Chondrocyte (in vitro differentiated cells): ENCODE measurements at places on chromosomes 12 and 14.

GRCh38 chr12:95072900-95073697 is at the start of gene NR2C1:
TSS of gene NR2C1 (minus strand) at chr12:95073618. CDS start at chr12:95067384, 6,234 bp downstream.
- DNase-seq: peak; percentile 96

DNA sequence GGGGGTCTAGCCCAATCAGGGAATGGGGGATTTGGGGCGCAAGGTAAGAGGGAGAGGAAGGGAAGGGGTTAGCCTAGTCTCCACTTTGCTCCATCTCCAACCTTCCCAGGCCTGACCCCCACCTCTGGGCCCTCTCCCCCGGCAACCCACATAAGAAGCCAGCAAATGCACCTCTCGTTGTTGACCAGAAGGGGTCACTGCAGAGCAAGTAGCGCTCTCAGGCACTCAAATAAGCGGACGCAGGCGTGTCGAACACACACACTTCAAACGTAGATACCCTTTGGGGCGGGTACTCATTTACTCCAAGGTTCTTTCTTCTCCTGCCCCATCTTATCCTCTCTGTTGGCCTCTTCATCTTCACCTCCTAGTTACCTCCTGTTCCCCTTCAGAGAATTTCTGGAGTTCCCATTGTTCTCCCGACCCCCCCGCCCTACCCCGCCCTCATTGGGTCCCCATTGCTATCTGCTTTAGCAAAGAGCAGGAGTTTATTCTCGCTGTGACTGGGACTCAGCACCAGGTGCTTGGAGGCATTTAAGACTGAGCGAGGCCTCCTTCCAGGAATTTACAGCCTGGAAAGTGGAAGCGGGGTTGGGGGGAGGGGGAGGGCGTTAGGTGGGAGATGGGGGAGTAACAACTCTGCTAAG is 1.5 kb upstream of the SRRM4 start:
- DNase-seq: no peak

DNA sequence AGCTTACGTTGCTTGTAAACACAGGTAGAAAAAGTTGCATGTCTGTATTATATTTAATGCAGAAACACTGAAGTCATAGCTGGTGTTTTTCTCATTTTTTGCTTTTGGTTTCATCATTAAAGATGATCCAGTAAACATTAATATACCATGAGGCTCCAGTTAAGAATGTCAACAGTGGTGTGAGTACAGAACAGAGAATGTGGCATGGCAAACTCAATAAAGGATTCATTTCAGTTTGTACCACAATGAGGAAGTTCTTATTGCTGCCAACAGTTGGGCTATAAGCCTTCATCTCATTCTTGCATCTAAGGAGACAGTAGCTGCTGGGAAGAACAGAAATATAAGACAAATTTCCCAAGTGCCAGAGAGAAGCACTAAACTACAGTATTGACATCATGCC is 72.1 kb upstream of the ST8SIA1 start:
- no peak for DNase-seq

DNA sequence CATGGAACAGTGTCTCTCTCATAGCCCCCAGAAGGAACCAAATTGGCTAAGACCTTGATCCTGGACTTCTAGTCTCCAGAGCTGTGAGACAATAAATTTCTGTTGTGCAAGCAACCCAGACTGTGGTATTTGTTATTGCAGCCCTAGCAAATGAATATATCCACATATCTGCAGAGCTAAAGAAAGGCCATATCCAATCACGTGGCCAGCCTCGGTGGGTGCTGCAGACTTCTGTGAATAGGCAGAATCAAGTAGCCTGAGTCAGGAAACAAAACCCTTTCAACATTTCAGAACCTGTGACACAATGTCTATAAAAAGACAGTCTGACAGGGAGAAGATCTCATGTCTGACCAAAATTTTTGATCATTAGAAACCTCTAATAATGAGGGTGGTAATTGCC is 71.0 kb upstream of the CPM start:
- DNase-seq: no peak

DNA sequence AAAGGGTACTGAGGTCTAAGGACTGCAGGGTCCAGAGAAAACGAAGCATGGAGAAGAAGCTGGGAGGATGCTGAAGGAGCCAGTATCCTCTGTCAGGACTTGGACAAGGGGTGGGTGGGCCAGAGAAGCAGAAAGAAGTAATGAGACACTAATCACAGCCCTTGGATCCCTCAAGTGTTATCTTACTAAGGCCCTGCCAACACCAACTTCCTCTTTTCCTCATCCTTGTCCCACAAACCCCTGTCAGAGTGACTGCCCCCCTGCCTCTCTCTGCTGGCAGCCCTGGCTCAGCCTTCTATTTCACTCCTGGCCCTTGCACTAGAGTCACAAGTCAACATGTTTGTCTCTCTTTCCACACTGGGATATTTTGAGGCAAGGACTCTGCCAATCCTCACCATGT is 3.8 kb upstream of the ASIC1 start:
- peak; percentile 29 for DNase-seq

DNA sequence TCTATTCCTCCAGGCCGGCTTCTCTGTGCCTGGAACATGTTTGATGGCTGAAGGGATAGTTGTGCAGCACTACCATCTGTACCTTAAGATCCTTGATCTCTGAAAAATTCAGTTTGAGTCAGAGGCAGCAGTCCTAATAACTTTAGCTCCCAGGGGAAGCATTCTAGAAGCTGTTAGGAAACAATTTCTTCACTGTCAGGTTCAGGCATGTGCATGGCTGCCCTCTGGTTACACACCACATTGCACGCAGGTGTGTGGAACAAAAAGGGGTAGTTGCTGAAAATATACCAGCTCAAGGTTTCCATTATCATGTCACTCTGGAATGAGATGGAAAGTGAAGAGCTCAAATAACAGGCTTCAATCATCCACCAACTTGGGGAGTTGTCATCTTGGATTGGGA is 80.1 kb downstream of the CHST11 start:
- no peak for DNase-seq

- no peak for DNase-seq
These were observed 18.7 kb downstream of the IQSEC3 start for GRCh38 chr12:85191-85666.

DNA sequence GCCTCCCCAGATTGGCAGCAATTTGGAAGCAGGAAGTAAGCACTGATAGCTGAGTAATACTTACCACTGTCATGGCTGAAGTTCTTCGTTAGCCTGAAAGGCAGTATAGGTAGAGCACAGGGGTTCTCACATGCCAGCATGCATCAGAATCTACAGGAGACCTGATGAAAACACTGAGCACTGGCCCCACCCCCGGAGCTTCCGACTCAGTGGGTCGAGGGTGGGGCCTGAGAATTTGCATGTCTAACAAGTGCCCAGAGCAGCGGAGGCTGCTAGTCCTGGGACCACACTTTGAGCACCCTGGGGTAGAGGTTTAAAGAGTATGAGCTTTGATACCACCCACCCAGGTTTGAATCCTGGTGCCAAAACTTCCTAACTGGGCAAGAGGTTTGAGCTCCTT is 89.6 kb downstream of the FBXW8 start:
- no peak for DNase-seq

DNA sequence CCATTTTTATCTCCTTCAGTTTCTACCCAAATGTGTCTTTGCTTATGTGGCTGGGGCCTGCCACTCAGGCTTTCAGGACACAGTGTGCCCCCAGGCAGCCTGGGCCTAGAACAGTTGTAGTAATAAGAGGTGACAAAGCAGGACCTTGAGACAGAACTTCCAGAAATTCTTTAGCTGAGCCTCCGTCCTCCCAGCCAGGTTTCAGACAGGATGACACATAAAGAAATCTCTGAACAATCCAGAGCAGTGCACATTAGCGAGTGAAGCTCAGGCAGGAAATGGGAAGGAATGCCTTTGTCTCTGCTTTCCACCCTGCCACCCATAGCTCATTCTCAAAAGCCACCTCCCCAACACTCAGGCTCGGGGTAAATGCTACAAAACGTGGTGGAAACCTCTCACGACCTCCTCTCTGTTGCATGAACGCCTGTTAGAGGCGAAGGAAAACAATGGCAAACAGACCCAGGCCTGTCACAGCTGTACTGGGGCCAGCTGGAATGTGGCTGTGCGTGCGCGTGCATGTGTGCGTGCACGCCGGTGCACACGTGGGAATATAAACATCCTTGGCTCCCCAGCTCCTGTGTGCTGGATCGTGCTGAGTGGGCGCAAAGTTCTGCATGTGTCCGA is 286.7 kb downstream of the ZFP36L1 start:
- no peak for DNase-seq

- DNase-seq: no peak
These were observed 2.6 kb downstream of the GXYLT1 start for GRCh38 chr12:42141981-42142606.

DNA sequence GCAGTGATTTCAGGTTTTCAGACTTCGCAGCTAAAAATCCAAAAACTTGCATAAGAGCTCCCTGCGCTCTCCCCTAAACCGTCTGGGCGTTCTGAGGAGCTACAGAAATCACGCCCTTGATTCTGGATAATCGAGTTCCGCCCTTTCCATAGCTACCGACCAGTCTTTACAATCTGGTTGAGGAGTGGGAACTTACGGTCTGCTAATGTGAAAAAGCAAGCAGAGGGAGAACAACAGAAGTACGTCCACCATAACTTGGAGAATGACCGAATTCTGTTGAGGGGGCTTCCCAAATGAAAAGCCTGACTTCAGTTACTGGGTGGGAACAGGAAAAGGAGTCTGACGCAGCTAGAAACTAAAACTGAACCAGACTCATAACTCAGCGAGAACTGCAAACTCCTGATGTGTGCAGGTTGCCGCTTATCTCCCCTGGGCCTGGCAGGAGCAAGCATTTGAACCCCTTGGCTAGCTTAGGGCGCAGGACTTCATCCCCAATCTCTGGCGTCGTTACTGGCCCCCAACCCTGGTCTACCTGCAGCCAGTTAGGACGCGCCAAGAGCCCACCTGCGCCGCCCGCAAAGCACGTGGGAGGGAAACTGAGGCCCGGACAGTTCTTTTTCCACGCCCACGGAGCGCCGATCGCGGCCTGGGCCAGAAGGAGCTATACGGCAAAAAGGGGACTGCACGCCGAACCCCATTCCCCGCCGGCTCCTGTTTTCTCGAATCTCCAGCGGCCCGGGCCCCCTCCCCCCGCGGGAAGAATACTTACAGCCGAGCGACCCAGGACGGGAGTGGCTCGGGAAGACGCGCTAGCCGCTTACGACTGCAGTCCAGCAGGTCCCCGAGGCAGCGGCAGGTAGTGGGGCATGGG is 838 bp downstream of the LRIG3 start:
- peak; percentile 92 for DNase-seq

GRCh38 chr12:94143438-94143837 is 4.9 kb upstream of the PLXNC1 start:
- DNase-seq: no peak

GRCh38 chr14:71541271-71541670 is 391.0 kb upstream of the RGS6 start:
- DNase-seq: no peak

- DNase-seq: no peak
These were observed 34.9 kb downstream of the LIMA1 start for GRCh38 chr12:50248411-50248810.

- no peak for DNase-seq
These were observed 8.7 kb downstream of the POLE2 start for GRCh38 chr14:49679271-49679670.

DNA sequence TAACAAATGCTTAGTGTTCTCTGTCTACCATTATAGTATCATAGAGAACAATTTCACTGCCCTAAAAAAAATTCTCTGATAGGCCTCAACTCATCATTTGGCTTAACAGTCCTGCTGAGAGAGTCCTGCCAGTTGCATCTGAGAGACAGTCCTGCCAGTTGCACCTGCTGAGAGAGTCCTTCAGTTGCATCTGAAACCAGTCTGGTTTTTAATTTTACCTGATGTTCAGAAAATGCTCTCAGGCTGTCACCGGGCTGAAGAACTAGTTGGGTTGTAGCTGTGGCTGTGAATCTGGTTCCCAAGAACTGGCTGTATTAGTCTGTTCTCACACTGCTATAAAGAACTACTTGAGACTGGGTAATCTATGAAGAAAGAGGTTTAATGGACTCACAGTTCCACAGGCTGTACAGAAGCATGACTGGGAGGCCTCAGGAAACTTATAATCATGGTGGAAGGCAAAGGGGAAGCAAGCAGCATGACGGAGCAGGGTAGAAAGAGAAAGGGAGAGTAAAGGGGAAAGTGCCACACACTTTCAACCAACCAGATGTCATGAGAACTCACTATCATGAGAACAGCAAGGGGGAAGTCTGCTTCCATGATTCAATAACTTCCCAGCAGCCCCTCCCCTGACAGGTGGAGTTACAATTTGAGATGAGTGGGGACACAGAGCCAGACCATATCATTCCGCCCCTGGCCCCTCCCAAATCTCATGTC is 51.6 kb downstream of the PRKCH start:
- no peak for DNase-seq

DNA sequence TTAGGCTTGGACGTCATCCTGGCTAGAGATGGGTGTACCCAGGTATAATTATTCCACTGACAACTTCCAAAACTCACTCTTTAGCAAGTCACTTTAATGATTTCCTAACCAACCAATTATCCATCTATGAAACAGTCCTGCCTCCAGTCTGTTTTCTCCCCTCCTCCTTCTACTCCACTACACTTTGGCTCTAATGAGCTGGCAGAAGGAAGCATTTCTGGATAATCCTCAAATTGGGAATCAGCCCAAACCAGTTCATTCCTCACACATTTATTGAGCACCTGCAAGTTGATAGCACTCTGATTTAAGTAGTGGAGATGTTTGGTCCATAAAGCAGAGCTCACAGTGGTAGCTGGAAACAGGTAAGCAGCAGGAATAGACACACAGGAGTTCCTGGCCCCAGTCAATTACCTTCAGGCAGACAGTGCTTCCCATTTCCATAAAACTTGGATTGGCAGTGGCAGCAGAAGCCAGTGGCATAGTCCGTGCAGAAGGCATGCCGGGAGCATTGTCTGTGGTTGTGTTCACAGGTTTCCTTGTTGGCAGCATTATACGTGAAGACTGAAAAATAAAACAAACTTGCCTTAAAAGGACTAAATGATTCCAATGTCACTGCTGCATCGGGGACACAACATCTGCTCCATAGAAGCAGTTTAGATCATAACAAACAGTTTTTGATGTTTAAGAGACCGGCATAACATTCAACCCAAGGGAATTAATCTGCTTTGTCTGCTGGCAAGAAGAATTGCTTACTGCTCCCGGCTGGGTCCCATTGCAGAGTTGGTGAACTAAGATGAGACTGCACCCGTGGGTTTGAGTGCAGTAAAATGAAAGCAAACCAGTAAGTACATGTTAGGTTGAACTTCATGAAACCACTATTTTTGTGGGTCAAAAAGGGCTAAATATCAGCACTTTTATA is 26.2 kb downstream of the NID2 start:
- no peak for DNase-seq

- DNase-seq: no peak
These were observed 51.2 kb downstream of the GALNT8 start for GRCh38 chr12:4771172-4771959.

GRCh38 chr12:130870442-130871285 is 1.2 kb upstream of the RAN start:
- no peak for DNase-seq

DNA sequence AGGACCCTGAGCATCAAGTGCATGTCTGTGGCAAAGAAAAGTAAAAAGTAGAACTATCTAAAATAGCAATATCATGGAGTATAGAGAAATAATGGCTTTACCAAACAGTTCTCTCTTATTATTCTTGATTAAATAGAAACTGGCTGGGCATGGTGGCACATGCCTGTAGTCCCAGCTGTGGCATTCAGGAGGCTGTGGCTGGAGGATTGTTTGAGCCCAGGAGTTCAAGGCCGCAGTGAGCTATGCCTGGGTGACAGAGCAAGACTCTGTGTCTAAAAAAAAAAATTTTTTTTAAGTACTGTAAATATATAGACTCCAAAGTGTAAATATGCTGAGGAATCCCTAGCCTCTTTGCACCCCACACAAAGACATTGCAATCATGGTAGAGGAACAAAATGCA is 121.9 kb downstream of the KITLG start:
- no peak for DNase-seq
